ENCODE measurements at places on chromosomes 12 and 14.

GRCh38 chr12:51887476-51888315, at the start of gene ANKRD33:
TSS of gene ANKRD33 (plus strand) at chr12:51888103. CDS start at chr12:51888187, 84 bp downstream.
- DNase-seq, result no peak

- DNase-seq, result no peak
These were observed 767.7 kb downstream of the LRFN5 start for GRCh38 chr14:42374332-42374731.

DNA sequence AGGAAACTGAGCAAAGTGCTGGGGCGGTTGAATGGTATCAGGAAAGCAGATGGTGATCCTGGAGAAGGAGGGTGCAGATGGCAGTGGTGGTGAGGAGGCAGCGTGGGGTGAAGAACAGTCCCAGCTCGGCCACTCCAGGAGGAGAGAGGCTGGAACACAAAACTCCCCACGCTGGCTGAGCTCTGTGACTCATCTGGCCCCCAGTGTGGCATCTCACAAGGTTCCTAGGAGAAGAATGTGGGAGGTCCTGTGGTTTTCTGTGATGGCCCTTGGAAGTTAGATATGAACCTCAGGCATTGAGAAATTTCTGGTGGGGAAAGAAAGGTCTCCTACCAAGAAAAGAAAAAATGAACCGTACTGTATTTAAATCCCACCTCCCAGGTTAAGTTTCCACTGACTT, 8.0 kb upstream of the NRXN3 start:
- DNase-seq, result no peak

GRCh38 chr14:87784386-87784785, 208.6 kb downstream of the GALC start:
- no peak for DNase-seq

DNA sequence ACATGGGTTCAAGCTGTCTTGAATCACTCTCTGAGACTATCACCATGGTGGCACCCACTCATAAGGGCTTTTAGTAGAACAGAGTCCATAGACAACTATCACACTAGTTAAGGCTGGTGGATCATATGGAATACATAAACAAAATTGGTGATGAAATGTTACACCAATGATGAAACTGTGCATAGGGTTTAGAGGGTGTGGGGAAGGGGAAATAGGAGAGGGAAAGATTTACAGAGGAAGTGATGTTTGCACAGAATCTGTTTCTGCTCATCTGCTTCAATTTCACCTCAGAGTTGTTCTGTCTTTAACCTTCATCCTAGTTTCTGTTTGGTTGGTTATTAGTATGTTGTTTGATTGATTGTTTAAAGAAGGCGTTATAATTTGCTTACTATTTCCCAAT, 2.4 kb upstream of the RXYLT1 start:
- DNase-seq, result no peak

DNA sequence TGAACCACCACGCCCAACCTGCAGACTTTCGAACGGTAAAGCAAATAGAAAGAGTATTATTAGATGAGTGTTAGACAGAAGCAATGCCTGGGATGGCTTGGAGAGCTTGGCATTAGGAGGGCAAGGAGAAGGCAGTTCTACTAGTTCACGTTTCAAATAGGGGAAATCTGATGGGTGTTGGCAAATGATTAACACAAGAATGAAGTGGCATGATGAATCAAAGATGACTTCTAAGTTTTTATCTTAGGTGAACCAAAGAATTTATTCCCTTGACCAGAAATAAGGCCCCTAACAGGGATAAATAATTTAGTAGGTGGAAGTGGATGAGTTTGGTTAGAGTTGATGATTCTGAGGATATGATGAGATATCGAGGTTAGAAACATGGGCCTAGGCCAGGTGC, 38.5 kb downstream of the DRAM1 start:
- DNase-seq, result no peak

DNA sequence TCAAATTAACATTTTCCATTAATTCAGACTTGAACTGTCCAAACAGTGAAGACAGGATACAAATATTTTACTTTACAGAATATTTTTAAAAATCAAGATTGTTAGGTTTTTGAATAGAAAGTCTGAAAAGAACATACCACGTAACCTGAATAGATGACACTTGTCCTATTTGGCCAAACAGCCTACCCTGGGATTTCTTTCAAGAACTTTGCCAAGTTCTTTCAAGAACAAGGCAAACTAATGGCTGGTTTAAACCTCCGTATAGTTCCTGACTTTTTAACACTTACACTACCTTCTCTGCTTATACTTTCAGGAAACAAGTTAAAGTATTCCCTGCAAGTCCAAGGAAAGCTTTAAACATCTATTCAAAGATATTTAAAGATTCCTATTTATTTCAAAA, 35.0 kb downstream of the MAP4K5 start:
- DNase-seq, result no peak

DNA sequence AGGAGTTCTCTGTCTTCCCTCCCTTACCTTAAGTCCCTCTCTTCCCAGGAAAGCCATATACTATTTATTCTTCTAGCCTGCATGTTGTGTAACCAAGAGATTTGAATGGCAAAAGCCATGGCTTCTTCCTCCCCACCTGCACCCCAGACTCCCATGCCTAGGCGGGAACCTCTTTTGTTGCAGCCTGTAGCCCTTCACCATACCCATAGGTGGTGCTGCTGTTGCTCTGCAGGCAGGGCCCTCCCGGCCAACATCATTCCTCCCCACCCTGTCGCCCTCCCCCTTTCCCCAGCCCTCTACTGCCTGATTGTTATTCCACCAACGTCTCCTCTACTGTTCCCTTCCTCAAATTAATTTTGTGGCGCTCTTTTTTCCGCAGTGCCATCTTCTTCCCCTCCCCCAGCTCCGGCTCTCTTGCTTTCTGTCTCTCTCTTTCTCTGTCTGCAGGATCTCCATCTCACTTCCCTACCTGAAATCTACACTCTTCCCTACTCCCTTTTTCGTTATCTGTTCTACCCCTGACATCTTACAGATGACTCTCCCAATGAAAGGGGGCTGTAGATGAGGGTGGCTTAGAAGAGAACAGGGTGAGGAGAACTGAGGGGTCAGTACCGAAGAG, 13.8 kb downstream of the NGDN start:
- DNase-seq, result peak; percentile 42
